ENCODE measurements at places on chromosomes 16 and 17.

GRCh38 chr16:23711785-23712184 lies 1.2 kb downstream of the ERN2 start:
- DNase-seq, result no peak

DNA sequence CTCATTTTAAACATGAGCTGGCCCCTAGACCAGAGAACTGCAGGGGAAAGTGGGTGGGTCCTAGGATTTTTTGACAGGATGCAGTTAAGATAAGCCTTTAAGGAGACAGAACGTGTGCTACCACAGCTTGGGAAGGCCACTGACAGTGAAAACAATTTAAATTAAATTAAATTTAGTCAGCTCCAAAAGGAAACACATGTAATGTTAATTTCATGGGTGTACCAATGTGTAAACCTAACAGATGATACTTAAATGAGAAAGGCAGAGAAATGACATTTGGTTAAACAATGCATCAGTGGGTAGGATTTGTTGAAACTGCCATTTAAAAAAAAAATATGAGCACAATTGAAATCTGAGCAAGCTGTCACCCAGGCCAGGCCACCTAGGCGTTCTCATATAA lies 250.8 kb downstream of the XYLT1 start:
- no peak for DNase-seq

DNA sequence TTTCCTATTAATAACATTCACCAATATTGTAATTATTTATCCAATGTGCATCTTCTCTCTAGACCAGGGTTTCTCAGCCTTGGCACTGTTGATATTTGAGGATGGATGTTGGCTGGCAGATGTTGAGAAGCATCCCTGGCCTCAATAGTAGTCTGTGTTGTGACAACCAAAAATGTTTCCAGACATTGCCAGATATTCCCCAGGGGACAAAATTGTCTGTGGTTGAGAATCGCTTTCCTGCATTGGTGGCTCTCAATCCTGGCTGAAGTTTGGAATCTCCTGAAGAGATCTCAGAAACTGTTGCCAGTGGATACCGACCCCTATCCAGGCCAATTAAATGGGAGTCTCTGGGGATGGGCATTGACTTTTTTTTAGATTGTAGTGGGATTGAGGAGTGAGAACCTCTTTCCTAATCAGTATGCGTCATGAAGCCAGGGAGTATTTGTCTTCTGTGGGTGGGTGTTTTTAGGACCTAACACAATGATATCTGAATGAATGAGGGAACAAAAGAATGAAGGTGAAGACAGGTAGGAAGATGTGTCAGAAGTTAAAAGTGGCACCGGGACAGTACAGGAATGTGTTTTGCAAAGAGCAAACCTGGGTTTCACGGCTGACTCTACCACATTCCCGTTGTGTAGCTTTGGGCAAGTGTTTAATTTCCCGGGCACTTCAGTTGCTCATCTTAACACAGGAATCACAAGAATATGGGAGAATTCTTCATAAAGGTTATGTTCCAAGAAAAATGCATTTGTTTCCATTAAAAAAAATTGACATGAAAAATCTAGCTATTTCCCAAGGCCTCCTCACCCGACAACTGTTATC lies 24.3 kb downstream of the HSD17B2 start:
- no peak for DNase-seq

DNA sequence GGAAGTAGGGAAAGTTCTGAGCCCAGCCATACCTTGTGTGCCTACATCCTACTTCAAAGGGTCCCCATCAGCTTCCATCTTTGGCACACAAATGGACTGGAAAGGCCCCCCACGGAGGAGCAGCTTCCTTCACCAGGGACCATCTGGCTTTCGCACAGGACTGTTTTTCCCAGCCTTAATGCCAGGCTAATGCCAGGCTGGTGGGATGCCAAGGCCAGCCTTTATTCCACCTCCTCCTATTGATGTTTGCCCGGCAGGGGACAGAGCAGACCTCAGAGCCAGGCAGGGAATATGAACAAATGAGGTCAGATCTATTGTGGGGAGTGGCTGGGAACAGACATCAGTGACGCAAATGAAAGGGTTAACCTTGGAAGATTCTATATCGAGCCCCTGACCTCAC lies 5.7 kb downstream of the GPR179 start:
- DNase-seq, result no peak

DNA sequence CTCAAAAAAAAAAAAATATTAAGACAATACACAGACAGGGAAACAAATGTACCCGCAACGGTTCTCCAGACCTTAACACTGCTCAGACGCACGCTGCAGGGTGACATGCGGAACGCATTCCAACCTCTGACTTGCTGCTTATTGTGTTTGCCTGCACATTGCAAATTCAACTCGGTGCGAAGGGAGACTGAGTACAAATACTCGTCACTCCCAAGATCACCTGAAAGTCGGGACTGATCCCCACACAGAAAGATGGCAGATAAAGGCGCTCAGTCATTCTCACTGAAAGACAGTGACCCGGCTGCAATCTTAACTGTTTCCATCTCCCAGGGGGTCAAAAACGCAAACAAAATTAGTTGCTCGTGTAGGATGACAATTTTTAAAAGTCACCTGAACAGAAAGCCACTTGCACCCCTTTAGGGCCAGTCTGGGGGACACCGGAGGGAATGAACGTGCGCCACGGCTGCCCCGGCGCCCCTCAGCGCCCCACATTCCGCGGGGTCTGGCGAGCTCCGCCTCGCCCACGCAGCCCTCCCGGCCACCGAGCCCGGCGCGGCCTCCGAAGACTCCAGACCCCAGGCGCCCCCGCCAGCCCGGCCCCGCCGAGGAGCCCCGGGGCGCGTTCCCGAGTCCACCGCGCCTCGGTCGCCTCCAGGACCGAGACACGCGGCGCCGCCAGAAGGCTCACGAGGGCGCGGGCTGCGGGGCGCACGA lies 589 bp downstream of the CLCN7 start:
- no peak for DNase-seq

GRCh38 chr17:36885771-36886377 lies 51.4 kb upstream of the LHX1 start:
- no peak for DNase-seq

DNA sequence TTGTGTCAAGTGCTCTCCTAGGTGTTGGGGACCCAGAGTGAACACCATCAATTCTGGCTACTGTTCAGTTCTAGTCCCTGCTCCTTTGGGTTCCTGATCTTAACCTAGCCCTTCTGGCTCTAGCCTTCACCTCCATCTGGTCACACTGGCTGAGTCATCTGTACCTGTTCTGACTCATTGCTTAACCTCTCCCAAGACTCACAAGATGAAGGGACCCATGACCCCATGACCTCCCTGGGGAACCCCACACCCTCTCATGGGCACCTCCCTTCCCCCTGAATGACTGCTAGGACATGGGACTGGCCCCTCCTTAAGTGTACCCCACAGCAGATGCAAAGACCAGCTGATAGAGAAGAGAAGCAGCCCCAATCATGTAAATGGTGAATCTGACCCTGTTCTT lies 345.8 kb upstream of the CDH5 start:
- DNase-seq, result no peak

DNA sequence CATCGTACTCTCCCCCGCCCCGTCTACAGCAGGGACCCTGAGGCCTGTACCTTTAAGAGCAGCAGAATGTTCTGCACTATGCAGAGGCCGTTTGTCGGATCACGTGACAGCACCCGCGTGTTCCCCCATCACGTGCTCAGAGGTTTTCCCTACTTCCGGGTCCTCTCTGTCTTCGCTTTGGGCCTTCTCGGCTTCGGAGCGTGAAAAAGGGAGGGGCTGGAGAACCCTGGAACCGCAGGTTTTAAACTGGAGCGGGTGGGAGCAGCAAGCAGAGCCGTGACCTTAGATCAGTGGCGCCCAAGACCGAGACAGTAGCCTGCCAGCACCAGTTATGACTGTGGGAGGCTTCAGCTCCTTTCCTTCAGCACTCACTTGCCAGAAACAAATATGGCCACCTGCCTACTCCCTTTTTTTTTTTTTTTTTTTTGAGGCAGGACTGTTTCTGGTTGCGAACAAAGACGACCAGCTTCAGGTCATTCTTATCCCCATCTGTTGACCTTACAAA lies at the start of gene CLN3:
Gene CLN3 (minus strand): TSS at position 105 of the 505 bp plus-strand sequence. CDS start 315 bp downstream, outside the sequence.
- peak; percentile 96 for DNase-seq

DNA sequence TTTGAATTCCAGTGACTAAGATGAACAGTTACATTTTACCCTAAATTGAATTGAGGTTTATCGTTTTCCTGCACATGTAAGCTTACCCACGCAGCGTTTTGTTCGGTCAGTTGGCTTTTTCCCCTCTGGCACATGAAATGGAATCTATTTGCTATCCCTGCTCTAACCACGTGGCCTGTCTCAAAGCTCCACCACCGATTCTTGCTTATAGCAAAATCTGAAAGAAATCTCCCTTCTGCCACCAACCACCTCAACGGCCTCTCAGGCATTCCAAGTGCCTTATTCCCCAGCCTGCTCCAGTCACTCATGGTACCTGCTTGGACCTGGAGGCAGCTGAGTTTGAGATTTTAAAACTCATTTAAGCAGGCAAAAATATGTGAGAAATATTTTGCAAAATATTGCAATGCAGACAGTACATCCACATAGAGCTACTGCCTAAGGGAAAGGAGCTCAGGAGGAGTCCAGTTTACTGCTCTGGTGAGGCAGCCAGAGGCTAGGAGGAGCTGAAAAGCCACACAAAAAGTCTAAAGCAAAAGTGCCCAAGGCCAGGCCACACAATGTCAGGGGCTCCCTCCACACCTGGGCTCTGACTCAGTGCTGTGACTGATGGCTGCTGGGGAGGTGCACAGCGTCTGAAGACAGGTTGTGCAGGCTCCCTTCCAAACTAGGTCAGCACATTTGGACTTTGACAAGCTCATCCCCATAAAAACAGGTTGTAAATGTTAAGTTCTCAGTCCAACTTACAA lies 26.4 kb downstream of the ARHGAP17 start:
- DNase-seq, result no peak

GRCh38 chr17:78783711-78784324 lies 1.7 kb upstream of the CYTH1 start:
- DNase-seq, result no peak

DNA sequence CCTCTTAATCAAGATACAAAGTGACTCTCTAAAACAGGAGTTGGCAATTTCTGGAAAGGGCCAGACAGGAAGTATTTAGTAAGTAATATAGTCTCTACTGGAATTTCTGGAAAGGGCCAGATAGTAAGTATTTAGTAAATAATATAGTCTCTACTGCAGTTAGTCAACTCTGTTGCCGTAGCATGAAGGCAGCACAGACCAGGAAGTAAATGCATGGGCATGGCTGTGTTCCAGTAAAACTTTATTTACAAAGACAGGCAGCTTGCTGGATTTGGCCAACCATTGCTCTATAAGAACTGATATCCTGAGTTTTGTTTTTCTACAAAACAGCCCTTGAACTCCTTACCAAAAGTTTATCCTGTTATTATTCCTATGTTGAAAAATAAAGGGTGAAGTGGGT lies 16.9 kb downstream of the LDAF1 start:
- no peak for DNase-seq

GRCh38 chr17:42118545-42118944 lies 2.6 kb downstream of the KAT2A start:
- peak; percentile 56 for DNase-seq

DNA sequence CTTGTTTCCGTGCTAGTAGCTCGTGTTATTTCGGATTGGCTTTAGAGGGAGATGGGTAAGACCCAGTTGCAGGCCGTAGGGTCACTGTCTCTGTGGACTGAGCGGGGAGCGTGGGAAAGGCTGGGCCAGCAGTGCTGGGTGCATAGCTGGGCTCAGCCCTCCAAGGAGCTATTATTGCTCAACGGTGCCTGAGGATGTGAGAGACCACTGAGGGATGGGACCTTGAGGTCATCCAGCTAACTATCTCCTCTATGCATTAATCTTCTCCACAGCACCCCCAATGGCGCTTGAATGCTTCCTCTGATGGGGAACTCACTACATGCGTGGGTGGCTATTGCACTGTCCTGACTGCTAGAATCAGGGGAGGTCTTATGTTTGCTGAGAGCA lies 126.1 kb upstream of the FOXF1 start:
- DNase-seq, result no peak

- no peak for DNase-seq
Measured at GRCh38 chr16:5058476-5058875, 7.3 kb downstream of the C16orf89 start.

GRCh38 chr16:56939801-56940200 lies 7.9 kb downstream of the HERPUD1 start:
- DNase-seq, result no peak

DNA sequence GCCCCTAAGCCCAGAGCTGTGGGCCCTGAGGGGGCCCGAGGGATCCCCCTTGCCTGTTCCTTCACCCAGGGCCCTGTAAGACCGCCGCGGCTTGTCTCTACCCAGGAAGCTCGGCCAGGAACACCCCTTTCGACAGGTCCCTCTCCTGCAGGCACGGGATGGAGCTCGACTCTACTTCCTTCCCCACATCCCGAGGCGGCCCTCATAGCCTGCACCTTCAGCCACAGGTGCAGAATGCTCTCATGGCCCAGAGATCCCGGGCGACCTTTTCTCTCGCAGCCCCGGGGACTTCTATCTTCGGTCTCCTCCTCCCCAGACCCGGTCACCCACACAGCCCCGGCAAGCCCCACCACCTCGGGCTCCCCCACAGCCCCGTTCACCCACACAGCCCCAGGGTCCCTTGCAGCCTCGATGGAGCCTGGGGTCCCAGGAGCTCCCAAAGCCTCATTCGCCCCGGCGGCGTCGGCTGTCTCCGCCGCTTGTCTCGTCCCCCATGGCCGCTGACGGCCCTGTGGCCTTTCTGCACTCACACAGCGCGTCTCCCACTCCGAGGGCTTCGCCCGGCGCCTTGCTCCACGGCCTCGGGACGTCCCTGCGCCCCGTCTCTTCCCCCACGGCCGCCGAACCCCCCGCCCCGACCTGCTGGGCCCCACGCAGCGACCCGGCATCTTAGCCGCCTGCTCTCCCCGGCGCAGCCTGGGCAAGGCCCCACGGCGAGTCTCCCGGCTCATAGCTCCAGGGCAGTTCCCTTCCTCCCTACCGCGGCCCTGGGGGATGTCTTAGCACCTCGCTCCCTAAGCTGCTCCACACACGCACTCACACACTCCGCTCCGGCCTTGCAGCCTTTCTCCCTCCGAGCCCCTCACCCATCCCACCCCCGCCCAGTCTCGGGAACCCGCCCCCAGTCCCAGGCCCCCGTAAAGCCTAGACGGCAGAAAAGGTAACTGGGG lies 650 bp downstream of the KIAA0753 start:
- peak; percentile 53 for DNase-seq

- DNase-seq, result no peak
Measured at GRCh38 chr17:50613007-50613992, 21.4 kb upstream of the ABCC3 start.

- no peak for DNase-seq
Measured at GRCh38 chr17:49521471-49522356, 26.6 kb downstream of the NGFR start.

GRCh38 chr16:85107532-85107931 lies 4.7 kb downstream of the CIBAR2 start:
- no peak for DNase-seq

- DNase-seq, result no peak
Measured at GRCh38 chr16:83971165-83972130, 3.4 kb downstream of the NECAB2 start.

DNA sequence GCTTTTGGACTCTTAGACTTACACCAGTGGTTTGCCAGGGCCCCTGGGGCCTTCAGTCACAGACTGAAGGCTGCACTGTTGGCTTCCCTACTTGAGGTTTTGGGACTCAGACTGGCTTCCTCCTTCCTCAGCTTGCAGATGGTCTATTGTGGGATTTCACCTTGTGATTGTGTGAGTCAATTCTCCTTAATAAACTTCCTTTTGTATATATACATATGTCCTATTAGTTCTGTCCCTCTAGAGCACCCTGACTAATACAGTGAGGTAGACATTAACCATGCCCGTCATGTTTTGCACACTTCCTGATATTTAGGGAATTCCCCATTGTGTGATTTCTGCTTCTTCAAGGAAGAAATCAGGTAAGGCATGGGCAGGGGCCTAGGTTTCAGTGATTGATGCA lies 147.8 kb upstream of the CA10 start:
- no peak for DNase-seq

- DNase-seq, result no peak
Measured at GRCh38 chr17:57377094-57377493, 120.8 kb downstream of the MSI2 start.

All from ACHN (cell line).